ENCODE measurements at places on chromosomes 3 and 15.

- DNase-seq, result peak; percentile 12
Measured at GRCh38 chr3:122679882-122680474, 661 bp upstream of the PARP14 start.

DNA sequence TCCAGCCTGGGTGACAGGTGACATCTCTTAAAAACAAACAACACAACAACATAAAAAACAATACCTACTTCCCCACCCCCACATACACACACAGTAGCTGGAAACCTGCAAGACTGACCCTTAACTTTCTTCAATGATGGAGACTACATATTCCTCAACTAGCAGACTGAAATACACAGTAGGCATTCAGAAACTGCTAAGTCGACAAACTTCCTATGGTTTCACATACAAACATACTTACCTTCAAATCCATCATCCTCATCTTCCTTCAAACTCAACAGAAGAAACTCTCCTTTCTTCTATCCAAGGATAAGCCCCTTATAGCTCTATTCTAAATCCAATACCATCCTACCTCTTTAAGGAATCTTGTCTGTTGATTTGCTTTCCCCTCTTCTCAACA, 30.6 kb downstream of the DCUN1D1 start:
- no peak for DNase-seq

DNA sequence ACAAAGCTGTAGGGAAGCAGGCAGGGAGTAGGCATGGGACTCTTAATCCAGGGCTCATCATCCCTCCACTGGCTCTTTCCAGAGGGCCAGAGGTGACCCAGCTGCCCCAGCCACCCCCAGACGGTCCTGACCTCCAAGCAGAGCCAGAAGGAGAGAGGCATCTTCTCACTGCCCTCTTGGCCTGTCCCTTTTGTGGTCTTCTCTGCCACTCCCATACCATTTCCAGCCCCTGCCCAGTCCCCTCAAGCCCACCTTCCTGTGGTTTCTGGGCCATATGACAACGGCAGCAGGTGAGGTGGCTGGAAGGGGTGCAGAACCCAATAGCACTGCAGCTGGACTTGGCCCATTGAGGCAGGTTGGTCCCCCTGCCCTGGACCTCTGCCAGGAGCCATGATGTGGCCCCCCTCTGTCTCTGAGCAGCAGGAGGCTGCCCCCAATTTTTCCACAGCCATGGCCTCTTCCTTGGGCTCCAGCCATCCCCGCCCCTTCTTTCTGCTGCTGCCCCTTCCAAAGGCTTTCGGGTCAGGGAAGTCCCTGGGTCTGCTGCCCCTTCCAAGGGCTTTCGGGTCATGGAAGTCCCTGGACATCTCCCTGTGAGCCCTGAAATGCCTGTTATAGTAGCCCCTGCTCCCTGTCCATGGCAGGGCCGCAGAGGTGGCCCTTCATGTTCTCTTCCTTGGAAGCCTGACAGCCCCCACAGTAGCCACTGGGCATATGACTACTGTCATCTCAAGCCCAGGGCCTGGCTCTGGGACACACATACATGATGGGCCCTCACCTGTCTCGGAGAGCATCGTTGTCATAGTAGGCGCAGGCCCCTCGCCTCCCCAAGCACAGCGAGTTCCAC, 39.5 kb upstream of the RAB6B start:
- DNase-seq, result no peak

DNA sequence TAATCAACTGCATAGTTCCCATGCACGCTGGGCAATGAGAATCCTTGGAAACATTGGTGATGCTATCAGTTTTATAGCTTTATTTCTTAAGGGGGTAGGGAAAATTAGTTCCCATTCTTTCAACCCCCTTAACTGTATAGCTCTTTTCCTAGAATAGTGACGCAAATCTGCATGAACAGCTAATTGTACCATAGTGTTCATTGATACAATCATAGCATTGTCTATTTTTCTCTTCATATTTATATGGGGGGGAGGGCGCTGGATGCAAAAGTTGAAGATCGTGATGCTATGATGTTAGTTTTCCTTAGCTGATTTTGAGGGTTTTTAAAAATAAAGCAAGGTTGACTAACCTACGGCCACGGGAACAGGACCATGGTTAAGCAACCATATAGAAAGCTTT, 32.4 kb upstream of the SAMMSON start:
- DNase-seq, result no peak

GRCh38 chr15:100733101-100733842, 130.9 kb downstream of the ASB7 start:
- DNase-seq, result no peak

- no peak for DNase-seq
Measured at GRCh38 chr3:35737080-35737479, 97.8 kb downstream of the ARPP21 start.

- peak; percentile 76 for DNase-seq
Measured at GRCh38 chr15:88913017-88913849, at the start of gene MFGE8. MFGE8 (minus strand) TSS chr15:88913379; CDS start chr15:88913319, 60 bp downstream.

GRCh38 chr3:25191673-25192072, 236.4 kb upstream of the RARB start:
- no peak for DNase-seq

- DNase-seq, result peak; percentile 24
Measured at GRCh38 chr3:22887664-22888291, 315.3 kb upstream of the UBE2E2 start.

DNA sequence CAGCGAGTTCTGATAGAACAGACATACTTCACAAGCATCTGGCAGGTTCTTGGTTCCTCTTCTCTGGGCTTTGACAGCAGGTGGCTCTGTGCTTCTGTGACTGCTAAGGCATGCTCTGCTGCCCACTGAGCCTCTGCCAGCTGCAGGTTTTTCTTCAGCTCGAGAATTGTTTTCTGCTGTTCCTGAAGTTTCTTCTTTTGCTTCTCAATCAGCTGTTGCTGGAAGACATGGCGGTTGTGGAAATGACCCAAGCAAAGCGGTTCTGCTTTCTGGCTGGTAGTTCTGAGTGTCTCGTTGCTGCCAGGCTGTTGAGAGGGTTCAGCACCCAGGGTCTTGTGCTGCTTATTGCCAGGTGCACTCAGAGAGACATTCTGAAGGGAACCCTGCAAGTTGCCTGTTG, 50.8 kb downstream of the CCDC191 start:
- DNase-seq, result no peak

- no peak for DNase-seq
Measured at GRCh38 chr3:1506090-1506489, 413.3 kb downstream of the CNTN6 start.

DNA sequence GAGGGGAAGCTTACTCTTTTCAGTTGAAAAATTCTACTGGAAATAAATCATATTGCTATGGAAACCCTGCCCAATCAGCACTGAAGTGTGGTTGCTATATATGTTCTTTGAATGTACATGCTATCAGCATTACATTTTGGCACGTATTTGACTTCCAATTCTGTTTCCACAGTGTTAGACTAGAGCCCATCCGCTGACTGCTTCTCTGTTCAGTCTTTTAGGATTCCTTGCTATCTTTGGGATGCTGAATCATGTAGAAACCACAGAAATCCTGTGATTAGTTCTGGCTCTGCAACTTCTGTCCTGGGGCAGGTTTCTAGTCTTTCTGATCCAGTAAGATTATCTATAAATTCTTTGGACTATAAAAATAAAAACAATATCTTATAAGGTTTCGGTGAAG, 128.2 kb upstream of the SLC7A14 start:
- no peak for DNase-seq

DNA sequence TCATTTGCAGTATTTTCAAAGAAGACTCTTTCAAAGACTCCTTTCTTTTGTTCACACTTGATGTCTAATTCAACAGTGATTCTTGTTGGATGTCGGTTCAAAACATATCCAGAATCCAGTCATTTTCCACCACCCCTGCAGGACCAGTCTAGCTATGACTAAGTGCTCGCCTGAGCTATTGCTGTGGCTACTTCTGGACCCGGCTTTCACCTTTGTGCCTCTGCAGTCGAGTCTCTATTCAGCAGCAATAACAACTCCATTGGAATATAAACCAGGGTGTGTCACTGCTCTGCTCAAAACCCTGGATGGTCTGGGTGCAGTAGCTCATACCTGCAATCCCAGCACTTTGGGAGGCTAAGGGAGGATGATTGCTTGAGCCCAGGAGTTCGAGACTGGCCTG, 55.0 kb downstream of the PRICKLE2 start:
- DNase-seq, result no peak

- no peak for DNase-seq
Measured at GRCh38 chr3:185337231-185337816, 25.6 kb upstream of the MAP3K13 start.

- DNase-seq, result no peak
Measured at GRCh38 chr3:56937580-56937979, 122.9 kb upstream of the SPATA12 start.

- DNase-seq, result no peak
Measured at GRCh38 chr3:115659253-115660220, 36.2 kb downstream of the GAP43 start.
